ENCODE measurements at places on chromosomes 3 and 15.

GRCh38 chr3:133453383-133453782 lies 53.5 kb downstream of the BFSP2 start:
- H3K4me1 ChIP-seq: peaks cover 37% of the 10 kb centered on the region
- no peaks in the 10 kb centered on the region for H3K27me3 ChIP-seq

GRCh38 chr15:81387621-81388435 lies 13.8 kb upstream of the TMC3 start:
- DNase-seq: no peak
- H3K36me3 ChIP-seq: peaks cover 12% of the 10 kb centered on the region
- H3K27me3 ChIP-seq: peaks cover 10% of the 10 kb centered on the region
- no peak overlapping the region for H3K27ac ChIP-seq

- H3K36me3 ChIP-seq: no peaks in the 10 kb centered on the region
- H3K4me3 ChIP-seq: no peak overlapping the region
- H3K27ac ChIP-seq: no peak overlapping the region
- H3K27me3 ChIP-seq: no peaks in the 10 kb centered on the region
- peaks cover 6% of the 10 kb centered on the region for H3K4me1 ChIP-seq
- DNase-seq: no peak
Measured at GRCh38 chr3:21067031-21067813, 683.8 kb downstream of the ZNF385D start.

DNA sequence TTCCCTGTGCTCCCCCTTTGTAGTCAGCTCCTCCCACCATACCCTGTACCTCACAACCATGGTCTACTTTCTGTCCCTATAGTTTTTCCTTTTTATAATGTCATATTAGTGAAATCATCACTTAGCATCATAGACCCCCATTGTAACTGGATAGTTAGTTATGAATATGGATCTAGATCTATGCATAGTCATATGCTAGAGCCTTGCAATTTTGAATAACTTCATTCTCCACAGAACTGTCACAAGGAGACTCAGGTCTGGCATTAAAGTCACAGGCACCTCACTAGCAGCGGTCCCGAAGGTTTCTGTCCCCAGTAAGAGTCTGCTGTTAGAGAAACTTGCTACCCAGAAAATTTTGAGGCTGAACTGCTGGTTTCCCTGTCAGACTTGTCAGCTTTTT lies 102.0 kb upstream of the NUDT16 start:
- H3K36me3 ChIP-seq: no peaks in the 10 kb centered on the region
- H3K4me1 ChIP-seq: peaks cover 3% of the 10 kb centered on the region
- H3K27me3 ChIP-seq: peaks cover 6% of the 10 kb centered on the region
- H3K4me3 ChIP-seq: no peak overlapping the region
- no peak for DNase-seq

DNA sequence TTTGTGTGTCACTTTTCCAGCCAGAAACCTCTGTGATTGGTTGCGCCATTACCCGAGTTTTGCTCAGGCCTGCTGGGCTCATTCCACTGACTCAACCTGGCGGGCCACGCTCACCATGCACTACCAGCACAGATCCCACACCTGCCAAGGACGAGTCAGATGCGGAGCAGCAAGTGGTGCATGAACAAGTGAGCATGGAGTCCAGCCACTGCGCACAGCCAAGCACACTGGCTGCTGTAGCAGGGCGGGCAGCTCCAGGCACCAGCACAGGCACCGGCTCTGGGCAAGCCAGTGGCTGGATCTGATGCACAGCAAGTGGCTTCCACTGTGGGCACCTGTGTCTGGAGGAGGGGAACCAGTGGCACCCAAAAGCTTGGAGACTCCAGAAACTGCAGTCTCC lies 110.4 kb downstream of the CBLB start:
- H3K27me3 ChIP-seq: no peaks in the 10 kb centered on the region
- peaks cover 45% of the 10 kb centered on the region for H3K36me3 ChIP-seq
- H3K4me3 ChIP-seq: no peak overlapping the region
- DNase-seq: no peak
- H3K27ac ChIP-seq: no peak overlapping the region
- H3K4me1 ChIP-seq: peaks cover 8% of the 10 kb centered on the region

DNA sequence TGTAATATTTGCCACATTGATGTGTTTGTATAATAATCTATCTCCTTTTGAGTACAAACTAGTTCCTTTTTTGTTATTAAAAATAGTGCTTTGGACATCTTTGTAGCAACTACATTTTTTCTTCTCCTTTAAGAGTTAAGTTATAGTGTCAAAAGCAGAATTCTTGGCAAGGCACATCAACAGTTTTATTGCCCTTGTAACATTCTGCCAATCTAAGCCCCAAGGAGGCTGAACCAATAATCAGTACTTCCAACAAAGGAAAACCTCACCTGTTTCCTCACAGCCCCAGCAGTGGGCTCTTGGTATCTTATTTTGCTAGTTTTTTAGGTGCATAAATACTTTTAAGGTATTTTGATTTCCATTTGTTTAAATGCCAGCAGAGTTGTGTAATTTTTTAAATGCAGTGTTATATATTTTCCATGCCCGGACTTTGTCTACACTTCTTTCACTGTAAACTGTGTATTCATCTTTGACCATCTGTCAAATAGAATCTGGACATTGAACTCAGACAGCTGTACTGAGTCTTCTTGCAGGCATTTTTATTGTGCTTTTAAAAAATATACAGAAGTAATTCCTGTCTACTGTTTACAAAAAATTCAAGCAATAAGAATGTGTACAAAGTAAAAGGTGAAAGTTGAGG lies 101.0 kb downstream of the MYLK start:
- no peak overlapping the region for H3K4me3 ChIP-seq
- peaks cover 28% of the 10 kb centered on the region for H3K4me1 ChIP-seq
- H3K36me3 ChIP-seq: no peaks in the 10 kb centered on the region
